ENCODE measurements at places on chromosomes 4 and X. TPM values are rescaled to one million over a fixed set of nuclear protein-coding genes. Genes with fewer than 3 reads are reported as not detected.

DNA sequence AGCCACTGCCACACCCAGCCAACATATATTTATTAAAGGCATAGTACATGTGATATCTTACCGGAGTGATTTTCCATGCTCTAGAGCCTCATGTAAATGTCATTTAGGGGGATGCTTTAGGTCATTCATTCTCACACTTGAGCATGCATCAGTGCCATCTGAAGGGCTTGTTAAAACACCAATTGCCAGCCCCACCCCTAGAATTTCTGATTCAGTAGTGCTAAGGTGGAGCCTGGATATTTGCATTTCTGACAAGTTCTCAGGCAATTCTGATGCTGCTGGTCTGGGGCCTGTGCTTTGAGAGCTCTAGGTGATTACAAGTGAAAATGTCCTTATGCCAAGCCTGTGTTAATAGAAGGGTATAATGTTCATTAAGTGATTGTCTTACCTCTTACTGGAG lies 107.7 kb downstream of the PHEX start:
- no peak for DNase-seq

DNA sequence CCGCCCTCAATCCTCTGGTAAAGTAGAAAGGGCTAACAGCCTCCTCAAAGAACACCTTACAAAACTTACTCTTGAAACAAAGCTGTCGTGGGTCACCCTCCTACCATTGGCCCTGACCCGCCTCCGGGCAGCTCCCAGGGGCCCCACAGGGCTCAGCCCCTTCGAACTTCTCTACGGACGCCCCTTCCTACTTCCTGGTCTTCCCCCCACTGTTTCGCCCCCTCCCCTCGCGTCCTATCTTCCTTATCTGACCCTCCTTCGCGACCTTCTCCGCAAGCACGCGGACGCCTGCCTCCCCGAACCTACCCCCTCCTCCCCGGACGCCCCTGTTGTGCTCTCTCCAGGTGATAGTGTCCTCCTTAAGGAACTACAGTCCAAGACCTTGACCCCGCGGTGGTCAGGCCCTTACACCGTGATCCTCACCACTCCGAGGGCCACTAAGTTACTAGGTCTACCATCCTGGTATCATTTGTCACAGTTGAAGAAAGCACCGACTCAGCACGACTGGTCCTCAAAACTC lies 963.1 kb downstream of the RPA4 start:
- no peak for DNase-seq

- DNase-seq = no peak
These were observed 27.5 kb upstream of the SMS start for GRCh38 chrX:21912989-21913388.

DNA sequence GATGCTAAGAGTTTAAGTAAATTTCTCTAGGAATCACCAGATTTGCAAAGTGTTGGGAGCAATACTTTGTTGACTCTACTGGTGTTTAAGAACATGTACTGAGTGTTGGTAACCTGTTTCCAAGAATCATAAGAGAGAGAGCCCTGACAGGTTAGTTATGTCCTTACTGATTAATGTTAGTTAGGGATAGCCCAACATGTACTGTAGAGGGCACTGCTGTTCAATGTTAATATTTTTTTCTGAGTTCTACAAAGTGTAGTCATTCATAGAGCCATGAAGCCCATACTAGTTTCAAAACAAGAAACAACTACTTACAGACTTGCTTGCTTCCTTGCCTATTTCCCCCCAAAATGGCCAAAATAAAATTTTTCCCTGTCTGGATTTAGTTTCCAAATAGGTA lies 11.9 kb downstream of the TMPRSS11D start:
- DNase-seq = peak; percentile 16

GRCh38 chrX:114985967-114986592 lies 31.3 kb downstream of the IL13RA2 start:
- peak; percentile 20 for DNase-seq

Gene FAM149A
- 25.1 TPM for total RNA-seq

Gene SGMS2
- 77.2 TPM for total RNA-seq

Gene P2RY4
- total RNA-seq = not detected

Gene GABRG1
- total RNA-seq = not detected

Gene SSX3
- not detected for total RNA-seq

All from epithelial cell of proximal tubule (primary cell).